ENCODE measurements at places on chromosomes 1 and 21.

DNA sequence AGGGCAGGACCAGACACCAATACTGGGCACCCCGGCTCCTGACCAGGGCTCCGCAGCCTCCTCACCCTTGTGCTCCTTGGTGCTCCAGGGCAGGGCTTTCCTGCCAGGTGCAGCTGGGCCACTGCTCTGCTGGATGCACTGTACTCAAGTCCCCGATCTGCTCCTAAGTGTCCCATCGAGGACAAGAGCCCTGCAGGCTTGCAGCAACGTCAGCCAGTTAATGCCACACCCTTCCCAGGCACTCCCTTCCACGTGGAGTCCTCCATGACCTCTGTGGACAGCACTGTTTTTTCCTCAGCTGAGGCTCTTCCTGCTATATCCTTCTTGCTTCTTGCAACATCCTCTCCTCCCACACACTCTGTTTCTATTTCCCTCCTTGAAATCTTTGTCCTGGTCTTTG lies 94.0 kb upstream of the NGF start:
- peak; percentile 64 for DNase-seq

DNA sequence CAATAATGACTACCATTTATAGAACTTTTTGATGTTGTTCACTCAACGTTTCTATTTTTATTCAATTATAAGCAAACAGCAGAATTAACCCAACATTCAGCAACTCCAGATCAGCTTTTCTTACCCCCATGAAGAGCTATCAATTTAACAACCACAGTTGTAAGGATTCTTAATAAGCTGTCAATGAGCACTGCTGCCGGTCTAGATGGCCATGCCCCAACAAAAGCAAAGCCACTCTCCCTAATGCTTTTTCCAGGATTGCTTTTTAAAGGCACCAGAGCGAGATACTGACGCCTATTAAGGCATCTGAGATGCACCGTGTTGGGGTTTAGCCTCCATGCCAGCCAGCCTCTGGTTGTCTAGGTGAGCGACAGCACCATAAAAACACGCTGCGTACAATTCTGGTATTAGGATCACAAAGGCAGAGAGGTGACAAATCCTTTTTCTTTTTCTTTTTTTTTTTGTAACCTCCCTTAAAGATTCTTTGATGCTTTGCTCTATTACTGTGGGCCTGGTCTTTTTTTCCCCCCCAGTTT lies 39.5 kb downstream of the PTPRC start:
- no peak for DNase-seq

DNA sequence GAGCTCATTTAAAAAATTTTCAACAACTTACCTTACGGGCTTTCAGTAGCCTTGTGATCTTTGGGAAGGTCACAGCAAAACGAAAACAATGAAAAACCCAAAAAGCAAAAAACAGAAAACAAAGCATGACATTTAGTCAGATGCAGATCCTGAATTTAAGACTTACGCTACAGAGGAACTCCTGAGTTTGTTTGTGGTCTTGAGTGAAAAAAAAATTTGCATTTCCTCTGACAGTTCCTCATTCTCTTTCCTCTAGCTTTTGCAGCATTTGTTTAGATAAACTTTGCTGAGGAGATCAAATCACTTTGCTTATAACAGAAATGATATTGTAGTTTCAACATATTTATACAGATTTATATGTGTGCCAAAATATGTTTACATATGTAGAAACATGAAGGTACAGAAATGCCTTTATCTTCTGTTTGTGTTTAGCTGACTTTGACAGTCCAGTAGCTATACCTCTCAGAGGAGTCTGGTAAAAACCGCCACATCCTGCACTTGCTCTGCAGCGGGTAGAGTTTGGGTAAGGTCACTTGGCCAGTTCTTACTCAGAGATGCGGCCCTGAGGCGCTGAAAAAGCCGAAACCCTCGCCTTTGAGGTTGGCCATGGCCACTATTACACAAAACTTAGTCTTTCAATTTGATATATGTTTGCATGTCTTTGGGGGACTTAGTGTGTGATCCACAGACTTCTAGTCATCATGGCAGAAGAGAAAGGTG lies 142.5 kb downstream of the TNR start:
- DNase-seq, result no peak

- no peak for DNase-seq
These were observed 12.1 kb upstream of the SLC45A3 start for GRCh38 chr1:205692423-205692822.

DNA sequence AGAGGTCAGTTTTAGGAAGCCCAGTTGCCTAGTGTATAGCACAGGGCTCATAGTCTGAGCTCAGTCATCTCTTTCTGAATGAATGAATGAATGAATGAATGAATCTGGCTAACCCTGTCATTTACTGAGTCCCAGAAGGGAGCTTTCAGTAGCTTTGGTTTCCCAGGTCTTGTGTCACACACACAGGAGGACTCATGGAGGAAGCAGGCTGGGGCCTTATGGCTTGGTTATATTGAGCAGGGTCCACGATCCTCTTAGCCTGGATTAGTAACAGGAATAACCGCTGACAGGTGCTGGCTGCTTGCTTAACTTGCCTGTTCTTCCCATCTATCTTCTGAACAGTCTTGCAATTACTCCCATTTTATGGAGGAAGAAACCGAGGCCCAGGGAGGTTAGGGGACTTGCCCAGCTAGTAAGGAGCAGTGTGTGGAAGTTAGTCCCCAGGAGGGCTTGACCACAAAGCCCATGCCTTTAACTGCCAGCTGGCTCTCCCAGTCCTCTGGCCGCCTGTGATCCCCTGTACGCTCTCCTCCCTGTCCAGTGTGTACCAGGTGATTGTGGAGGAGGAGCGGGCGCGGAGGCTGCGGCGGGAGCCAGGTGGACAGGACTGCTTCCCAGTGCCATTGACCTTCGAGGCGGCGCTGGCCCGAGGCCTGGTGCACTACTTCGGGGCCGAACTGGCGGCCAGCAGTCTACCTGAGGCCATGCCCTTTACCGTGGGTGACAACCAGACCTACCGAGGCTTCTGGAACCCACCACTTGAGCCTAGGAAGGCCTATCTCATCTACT lies 46.0 kb downstream of the PTPRU start:
- no peak for DNase-seq

DNA sequence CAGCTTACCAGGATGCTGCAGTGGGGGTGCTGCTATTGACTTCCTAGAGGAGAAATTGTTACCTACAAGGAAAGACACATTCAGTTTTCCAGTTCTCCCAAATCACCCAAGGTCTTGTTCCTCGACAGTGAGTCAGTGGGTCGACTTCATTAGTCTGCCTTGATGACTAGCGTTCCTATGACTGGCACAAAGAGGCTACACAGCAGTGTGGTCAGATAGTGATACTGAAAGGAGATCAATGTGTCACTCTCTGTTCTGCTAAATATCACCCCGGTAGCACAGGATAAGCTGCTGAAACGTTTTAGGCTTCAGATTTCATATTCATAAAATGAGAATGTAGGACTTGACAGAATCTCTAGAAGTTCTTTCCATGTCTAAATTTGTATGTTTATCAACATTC lies 357.4 kb downstream of the LMX1A start:
- DNase-seq, result no peak

DNA sequence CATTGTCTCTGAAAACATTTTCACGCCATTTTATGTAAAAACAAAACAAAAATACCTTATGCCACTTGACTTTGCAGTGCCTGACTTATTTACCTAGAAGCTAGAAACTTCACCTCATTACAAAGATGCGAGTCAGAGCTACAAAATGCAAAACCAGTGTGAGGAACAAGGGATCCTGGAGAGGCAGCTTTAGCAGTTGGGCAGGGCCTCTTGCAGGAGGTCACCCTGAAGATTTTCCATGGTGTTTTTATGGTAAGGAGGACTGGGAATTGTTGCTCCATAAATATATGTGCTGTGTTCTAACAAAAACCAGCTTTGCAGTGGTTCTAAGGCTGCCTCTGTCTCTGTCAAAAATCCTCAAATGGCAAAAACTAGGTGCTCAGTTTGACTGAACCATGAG lies 36.4 kb upstream of the TARBP1 start:
- DNase-seq, result peak; percentile 56

GRCh38 chr1:91617285-91617765 lies 116.7 kb downstream of the CDC7 start:
- no peak for DNase-seq

- no peak for DNase-seq
These were observed 30.2 kb downstream of the RRAGC start for GRCh38 chr1:38829368-38829767.

GRCh38 chr1:193087893-193088292 lies 17.3 kb downstream of the GLRX2 start:
- no peak for DNase-seq

DNA sequence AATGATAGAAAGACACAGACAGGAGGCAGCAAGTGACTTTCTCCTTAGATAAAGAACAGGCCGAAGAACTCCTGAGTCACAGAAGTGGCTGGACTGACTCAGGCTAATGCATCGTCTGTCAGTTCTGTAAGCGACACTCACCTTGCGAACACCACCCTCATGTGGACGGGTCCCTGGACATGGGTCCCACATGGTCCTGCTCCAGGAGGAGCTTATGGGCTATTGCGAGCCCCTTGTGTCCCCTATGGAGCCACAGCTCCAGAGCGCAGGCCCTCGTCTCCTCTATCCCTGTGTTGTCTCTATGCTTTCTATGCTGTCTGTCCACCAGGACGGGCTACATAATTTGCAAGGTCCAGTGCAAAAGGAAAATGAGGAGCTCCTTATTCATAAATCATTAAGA lies 85.8 kb downstream of the TRABD2B start:
- DNase-seq, result no peak
